ENCODE measurements at places on chromosomes 2 and 18. TPM values are rescaled to one million over a fixed set of nuclear protein-coding genes. Genes with fewer than 3 reads are reported as not detected.
A peak's percentile ranks its signal among the peaks of the same experiment; 100 is the strongest.

DNA sequence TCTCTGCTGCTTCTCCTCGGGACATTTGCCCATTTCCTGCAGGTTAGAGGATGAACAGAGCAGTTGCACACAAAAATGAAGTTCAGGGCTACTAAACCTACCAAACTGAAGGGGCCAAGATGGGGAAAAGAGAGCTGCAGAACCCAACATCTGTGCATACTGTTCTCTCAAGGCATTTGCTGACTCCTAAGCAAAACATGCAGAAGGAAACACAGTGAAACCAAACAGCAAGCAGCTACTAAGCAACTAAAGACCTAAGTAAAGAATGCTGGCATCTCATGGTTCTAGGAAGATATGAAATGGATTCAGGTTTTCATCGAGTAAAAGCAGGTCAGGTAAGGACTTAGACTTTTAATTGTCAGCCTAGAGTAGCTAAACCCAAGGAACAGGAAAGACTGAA lies 111.9 kb upstream of the SYT4 start:
- DNase-seq: no peak

DNA sequence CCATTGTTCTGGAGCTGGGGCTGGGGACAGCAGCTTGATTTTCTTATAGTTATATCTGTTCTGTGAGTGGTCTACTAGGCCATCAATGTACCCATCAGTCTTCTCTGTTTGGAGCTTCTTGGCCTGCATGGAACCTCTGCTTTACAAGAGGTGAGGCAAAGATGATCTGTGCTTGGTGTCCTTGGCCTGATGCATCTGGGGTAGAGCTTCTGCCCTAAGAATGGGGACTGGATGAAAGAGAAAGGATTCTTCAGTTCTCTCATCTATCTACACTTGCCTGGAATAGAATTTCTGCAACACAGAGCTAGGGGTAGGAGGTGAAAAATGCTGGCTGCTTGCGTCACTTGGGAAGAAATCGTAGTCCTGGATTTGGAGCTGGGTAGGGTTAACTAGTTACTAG lies 46.2 kb downstream of the ACSL3 start:
- no peak for DNase-seq

- DNase-seq: no peak
Observed at GRCh38 chr2:238818561-238818960, 29.3 kb upstream of the TWIST2 start.

DNA sequence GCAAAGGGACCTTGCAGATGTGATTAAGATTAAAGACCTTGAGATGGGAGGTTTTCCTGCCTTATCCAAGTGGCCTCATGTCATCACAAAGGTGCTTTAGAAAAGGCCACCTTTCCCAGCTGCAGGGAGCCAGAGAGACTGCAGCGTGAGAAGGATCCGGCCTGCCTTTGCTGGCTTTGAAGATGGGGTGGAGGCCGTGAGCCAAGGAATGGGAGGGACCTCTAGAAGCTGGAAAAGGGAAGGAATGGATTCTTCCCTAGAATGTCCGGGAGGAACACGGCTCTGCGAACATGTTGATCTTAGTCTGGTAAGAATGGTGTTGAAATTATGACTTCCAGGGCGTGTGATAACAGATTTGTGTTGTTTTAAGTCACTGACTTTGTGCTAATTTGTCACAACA lies 39.9 kb upstream of the CREG2 start:
- no peak for DNase-seq

- peak; percentile 55 for DNase-seq
Observed at GRCh38 chr2:85712336-85712735, 18.2 kb downstream of the GNLY start.

DNA sequence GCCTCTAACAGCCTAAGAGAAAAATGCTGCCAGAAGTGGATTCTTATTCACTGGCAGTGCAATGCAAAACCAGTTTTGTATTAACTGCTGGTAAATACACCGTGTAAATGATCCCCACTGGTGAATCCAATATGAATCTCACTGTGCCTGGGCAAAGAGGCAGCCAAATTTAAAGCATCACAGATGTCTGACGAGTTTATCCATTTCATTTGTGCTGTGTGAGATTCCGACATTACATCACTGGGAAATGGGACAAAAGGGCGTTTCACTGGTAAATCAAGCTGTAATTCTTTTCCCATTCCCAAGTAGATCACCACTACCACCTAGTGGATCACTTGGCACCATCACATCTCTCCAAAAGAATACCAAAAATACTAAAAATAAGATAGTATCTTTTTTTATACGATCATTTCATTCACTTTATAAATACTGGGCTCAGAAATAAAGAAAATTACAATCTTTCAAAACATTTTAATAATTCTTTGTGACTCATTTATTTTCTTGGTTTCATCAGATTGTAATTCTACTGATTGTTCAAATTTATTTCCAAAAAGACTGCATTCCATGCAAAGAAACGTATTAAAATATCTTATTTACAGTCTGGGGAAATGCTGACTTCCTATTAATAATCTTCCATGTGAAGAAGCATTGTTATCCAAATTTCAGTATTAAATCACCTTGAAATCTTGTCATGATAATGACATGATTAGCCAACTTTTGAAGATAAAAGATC lies 125.6 kb downstream of the GRB14 start:
- DNase-seq: no peak

GRCh38 chr2:181120625-181121024 lies 140.2 kb downstream of the UBE2E3 start:
- DNase-seq: no peak

DNA sequence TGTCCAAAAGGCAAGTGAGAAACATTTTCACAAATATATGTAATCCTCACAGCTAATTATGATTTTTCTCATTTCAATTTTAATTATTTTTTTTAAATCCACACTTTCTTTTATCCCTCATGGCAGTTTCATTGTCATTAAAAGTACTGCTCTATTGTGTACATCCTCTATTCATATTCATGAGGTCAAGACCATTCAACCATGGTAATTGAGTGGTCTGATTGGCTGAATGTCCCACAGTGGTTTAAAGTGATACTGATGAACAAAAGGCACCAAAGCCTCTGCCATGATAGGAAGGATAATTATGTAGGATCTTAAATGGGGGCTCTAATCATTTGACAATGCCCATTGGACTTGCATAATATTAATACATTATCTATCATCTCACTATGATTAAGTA lies 108.4 kb upstream of the EPHA4 start:
- DNase-seq: no peak

DNA sequence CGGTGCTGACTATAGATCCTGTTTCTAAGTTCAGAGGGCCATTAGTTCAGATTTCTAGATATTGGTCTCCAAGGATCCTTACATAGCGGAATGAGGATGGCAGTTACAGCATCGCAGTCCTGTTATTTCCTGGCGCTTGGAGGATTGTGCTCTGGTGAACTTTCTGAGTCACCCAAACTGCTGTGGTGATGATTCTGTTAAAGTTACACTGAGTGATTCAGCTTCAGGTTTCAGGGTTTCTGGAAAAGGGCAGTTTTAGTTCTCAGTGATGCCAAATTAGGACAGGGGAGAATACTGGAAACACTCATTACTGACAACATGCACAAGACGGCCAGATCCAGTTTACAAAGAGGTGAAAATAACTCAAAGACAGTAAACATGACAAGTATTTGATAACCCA lies 52.1 kb upstream of the ANKRD62 start:
- DNase-seq: no peak

- no peak for DNase-seq
Observed at GRCh38 chr2:41234093-41234492, 782.2 kb upstream of the SLC8A1 start.

DNA sequence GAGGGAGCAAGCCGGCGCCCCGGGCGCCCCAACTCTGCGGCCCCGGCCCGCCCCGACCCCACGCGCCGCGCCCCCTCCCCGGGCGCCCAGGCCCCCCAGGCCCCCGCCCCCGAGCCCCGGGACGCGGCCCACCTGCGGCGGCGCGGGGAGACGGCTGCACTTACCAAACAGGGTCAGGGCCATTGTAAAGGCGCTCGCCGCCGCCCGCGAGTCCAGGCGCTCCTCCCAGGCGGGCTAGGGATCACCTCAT lies 526 bp downstream of the CHN1 start:
- DNase-seq: no peak

UGT1A8 gene
- not detected for polyA plus RNA-seq

TSGA10 gene
- 0.56 TPM for polyA plus RNA-seq

L3MBTL4 gene
- 0.72 TPM for polyA plus RNA-seq

DCAF17 gene
- polyA plus RNA-seq: 4.1 TPM

CRYGD gene
- not detected for polyA plus RNA-seq

PARD6G gene
- polyA plus RNA-seq: not detected

CDKL4 gene
- not detected for polyA plus RNA-seq

CAB39 gene
- polyA plus RNA-seq: 20.2 TPM

SERPINB2 gene
- 19.9 TPM for polyA plus RNA-seq
